ENCODE measurements at places on chromosomes 3 and 15.
A peak's percentile ranks its signal among the peaks of the same experiment; 100 is the strongest.

GRCh38 chr3:186247821-186248814 is 113.9 kb downstream of the DGKG start:
- ATAC-seq, result peak; percentile 43

GRCh38 chr15:23446215-23447106 is 582 bp downstream of the GOLGA6L2 start:
- peak; percentile 36 for ATAC-seq

DNA sequence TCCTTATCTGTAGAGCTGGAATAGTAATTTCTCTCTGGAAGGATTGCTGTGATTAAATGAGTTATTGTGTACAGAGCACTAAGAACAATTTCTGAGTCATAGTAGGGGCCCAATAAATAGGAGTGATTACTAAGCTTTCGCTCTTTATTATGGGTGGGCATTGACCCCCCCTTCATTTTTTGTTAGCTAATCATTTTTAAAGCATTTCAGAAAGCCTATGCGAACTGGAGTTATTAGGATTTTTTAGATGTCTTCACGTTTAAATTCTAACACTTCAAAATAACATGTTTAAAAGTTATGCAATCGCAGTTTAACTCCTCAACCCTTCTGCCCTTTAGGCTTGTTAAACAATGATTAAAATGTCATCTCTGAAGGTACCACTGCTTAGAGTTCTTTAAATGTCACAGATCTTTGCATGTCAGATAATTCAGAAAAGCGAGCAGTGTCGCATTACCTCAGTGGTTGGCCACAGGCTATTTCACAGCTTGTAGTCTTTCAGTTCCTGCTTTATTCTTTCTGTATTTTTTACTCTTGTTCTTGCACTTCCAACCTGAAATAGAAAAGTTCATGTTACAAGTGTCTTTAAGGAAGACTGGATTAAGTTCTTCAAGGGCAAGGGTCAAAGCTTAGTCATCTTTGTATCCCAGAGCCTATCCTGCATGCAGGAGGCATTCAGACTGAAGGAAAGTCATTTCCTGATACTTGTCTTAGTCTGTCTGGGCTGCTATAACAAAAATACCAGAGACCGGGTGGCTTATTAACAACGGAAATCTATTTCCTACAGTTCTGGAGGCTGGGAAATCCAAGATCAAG is 102.9 kb downstream of the FNDC3B start:
- peak; percentile 95 for ATAC-seq

- ATAC-seq, result no peak
These were observed 99.3 kb downstream of the RARB start for GRCh38 chr3:25527336-25527735.

DNA sequence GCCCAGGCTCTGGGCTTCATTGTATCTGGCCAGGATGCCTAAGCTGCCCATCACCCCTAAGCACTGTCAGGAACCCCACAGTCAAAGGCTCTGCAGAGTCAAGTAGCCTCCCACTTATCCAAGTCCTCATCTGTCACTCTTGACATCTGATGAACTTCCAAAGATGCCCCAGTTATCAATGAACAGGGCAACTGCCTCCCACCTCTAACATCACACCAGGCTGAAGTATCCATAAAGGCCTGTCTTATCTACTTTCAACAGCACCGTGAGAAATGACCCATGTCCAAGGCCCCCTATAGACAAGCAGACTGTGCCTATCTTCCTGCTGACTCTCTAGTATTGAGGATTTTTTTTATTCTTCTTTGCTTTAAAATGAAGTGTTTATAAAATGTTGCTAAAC is 56.4 kb downstream of the TRIM69 start:
- ATAC-seq, result no peak

GRCh38 chr15:51237816-51238215 is 100.6 kb downstream of the CYP19A1 start:
- ATAC-seq, result no peak

All from stimulated activated memory B cell treated with anti-CD40 and anti-IgM and Interleukin-4, amounts not matched to agents 10 μg/mL and 1 μg/mL and 100 μg/mL, for 72 hours (primary cell).